Posterior vena cava (tissue), 2 donors: ENCODE measurements at places on chromosomes 3 and 15.

- DNase-seq = no peak
Observed at GRCh38 chr3:143648218-143648617, 200.1 kb downstream of the SLC9A9 start.

GRCh38 chr15:70309716-70310115 is 212.0 kb upstream of the TLE3 start:
- DNase-seq = no peak

DNA sequence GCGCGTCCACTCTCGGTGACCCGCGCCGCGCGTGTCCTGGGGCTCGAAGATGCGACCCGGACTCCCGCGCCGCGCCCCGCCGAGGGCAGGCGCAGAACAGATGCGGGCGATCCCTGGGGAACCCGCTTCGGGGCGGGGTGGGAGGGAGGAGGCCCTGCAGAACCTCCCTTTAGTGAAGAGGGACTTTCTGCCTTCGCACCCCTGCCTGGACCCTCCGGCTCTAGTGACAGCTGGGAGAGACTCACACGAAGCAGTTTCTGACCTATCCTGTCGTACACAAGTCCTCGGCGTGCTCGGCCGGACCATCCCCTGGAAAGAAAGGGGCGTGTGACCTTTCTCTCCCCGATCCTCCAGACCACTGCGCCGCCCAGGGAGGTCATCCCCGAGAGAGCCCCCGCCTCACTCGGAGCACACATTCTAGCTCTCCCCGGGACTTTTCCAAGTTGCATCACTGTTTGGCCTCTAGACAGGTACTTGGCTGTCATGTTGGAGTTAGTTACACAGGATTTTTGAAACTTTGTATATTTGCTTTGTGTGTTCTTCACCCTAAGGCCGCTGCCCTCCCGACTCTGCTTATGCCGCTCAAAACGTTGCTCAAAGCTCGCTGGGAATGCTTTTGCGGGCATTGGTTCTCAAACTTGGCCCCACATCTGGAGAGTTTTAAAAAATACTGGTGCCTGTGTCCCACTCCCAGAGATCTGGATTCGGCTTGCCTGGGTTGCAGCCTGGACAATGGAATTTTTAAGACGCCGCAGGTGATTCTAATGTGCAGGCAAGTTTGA is 582 bp downstream of the CGNL1 start:
- no peak for DNase-seq

- DNase-seq = no peak
Observed at GRCh38 chr15:68729789-68730411, 90.8 kb downstream of the ANP32A start.

GRCh38 chr3:77373619-77374018 is 333.7 kb downstream of the ROBO2 start:
- DNase-seq = no peak

- DNase-seq = no peak
Observed at GRCh38 chr3:16294844-16295243, 29.8 kb downstream of the OXNAD1 start.

DNA sequence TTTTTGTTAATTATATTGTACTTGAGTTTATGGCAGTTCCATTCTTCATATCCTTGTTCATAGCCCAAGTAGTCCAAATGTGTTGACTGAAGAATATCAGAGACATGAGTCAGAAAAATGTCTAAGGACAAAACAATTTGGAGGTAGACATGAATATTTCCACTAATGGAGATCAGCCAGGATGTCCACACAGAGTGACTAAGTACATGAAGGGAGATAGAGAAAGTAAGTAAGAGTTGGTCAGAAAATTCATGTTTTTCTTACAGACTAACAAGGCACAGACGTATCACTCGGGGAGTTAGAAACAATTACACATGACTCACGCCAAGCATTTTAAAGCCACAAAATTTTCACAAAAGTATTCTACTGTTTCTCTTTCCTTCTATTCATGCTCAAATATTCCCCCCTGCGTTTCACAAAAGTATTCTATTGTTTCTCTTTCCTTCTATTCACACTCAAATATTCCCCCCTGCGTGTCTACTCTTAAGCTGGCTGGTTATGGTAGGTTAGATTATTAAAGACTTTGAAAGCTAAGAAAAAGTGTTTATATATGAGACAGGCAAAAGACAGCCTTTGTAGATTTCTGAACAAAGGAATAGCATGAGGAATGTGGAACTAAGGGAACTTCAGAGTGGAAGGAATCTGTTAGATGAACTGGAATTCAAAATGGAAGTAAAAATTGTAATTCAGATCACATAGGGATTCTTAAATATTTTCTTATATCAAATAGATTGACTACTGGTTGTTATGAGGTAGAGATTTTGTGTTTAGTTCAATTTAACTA is 648.7 kb upstream of the CCDC54 start:
- DNase-seq = no peak

DNA sequence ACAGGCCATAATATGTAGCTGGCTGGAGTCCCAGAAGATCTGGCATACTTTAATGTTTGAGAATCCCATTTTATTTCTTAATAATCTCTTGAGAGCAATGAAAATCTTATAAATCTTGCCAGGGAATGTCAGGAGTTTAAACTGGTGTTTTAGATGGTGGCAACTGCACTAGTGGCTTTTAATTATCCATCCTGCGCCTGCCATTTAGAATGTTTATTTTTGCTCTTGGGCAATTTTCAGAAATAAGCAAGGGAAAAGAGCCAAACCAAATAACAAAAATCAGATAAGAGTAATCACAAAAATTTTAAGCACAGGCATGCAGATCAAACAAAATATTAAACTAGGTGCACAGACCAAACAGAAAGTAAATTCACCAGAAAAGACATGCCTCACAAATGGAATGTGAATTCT is 41.9 kb upstream of the UBP1 start:
- DNase-seq = no peak

- no peak for DNase-seq
Observed at GRCh38 chr3:129418041-129418973, 10.1 kb downstream of the EFCAB12 start.

DNA sequence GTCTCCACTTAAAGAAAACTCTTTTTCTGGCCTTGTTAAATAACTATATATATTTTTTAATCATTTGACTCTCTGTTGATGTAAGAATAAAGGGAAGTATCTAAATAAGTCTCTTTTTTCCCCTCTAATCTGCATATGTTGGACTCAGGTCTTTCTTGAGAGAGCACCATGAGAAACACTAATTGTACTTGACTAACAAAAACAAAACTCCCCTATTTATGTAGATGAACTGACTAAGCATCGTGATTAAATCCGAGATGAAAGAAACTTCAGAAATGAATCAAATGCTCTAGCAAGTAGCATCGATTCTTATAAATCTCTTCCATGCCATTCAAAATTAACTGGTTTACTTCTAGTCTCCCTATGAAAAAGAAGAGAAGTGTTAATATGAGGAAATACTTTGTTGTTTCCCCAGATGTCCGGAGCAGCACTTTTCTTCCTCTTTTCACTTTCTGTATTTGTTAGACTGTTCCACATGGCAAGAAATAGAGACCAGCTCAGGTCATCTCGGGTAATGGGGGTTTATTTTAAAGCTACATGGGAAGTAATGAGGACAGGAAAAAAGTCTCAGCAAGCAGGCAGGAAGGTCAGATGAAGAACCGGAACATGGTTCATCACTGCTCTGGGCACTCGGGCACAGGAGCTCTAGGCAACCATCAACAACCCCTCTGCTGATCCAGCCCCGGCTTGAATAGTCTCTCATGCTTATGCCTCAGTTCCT is 288.3 kb downstream of the CNTN6 start:
- DNase-seq = no peak

GRCh38 chr3:157087373-157087772 is 72.6 kb downstream of the CCNL1 start:
- no peak for DNase-seq
